Neural progenitor cell (in vitro differentiated cells): ENCODE measurements at places on chromosomes 2 and 18. TPM values are rescaled to one million over a fixed set of nuclear protein-coding genes. Genes with fewer than 3 reads are reported as not detected.
A peak's percentile ranks its signal among the peaks of the same experiment; 100 is the strongest.

Gene ASB1
- total RNA-seq, result 22.1 and 29.2 TPM in 2 replicates

Gene IGFBP5
- 150 and 249 TPM in 2 replicates for total RNA-seq

Gene NRP2
- total RNA-seq, result 27.8 and 32.0 TPM in 2 replicates

Gene COL4A3
- total RNA-seq, result not detected in 2 replicates

DNA sequence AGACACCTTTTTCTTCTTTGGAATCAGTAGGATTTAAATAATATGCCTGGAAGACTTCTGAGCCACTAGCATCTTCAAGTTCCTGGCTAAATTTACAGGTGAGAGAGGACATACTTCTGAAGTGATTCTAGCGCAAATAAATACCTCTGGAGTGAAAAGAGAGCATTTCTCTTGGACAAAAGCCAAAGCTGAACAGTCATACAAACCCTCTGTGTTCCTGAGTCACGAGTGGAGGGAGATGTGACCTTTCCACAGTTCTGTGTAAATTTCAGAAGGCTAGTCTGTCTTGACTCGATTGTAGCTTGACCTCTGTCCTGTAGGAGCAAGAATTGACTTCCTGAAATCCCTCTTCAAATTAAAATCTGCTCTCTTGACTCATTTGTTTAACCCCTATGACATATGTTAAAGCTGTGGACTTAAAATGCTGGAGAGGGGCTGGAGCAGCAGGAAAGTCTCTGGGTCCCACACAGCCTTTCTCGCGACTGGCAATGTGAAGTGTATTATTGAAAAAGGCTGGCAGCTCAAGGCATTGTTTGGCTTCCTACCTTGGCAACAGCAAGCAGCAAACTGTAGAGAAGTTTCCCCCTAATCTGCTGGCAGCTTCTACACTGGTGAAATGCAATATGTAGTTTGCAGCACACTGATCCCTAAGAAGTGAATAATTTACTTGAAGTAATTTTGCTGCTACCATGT, 79.6 kb upstream of the GCFC2 start:
- no peak overlapping the region for H3K4me3 ChIP-seq
- H3K36me3 ChIP-seq, result no peaks in the 10 kb centered on the region
- peaks cover 5% of the 10 kb centered on the region for H3K4me1 ChIP-seq
- H3K27me3 ChIP-seq, result no peaks in the 10 kb centered on the region
- DNase-seq, result no peak

DNA sequence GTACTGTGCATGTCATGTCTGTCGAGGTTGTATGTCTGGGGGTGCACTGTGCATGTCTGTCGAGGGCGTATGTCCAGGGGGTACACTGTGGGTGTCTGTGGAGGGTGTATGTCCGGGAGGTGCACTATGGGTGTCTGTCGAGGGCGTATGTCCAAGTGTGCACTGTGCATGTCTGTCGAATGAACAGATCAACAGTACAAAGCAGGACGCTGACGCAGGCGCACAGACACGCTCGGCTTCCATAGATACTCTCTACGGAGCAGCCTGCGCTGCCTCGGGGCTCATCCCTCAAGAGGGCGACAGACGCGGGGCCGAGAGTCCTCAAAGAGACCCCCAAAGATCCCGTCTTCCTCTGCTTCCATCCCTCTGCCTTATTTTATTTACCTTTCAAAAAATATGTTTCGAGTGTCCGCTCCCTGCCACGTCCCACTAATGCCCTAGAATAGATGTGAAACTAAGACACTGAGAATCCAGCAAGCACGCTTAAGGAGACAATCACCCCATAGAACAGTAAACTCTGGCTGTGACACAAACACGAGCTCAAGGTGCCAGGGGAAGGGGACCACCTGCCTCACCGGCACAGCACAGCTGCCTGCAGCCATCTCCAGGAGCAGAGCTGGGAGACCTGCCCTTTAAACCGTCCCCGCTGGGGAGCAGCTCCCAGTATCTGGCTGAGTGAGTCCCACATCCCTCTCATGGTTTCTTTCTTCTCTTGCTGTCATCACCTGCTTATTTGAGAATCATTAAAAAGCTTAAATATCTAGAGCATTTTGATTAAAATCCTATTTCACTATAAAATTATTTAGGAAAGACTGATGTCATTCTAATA, 250.5 kb upstream of the MYT1L start:
- H3K4me3 ChIP-seq, result no peak overlapping the region
- H3K27ac ChIP-seq, result no peak overlapping the region
- no peaks in the 10 kb centered on the region for H3K4me1 ChIP-seq
- no peak for DNase-seq

- no peak overlapping the region for H3K27ac ChIP-seq
- H3K4me3 ChIP-seq, result no peak overlapping the region
- no peaks in the 10 kb centered on the region for H3K27me3 ChIP-seq
- peaks cover 30% of the 10 kb centered on the region for H3K4me1 ChIP-seq
- DNase-seq, result no peak
- no peaks in the 10 kb centered on the region for H3K36me3 ChIP-seq
Observed at GRCh38 chr2:212949786-212950185, 201.6 kb downstream of the IKZF2 start.

DNA sequence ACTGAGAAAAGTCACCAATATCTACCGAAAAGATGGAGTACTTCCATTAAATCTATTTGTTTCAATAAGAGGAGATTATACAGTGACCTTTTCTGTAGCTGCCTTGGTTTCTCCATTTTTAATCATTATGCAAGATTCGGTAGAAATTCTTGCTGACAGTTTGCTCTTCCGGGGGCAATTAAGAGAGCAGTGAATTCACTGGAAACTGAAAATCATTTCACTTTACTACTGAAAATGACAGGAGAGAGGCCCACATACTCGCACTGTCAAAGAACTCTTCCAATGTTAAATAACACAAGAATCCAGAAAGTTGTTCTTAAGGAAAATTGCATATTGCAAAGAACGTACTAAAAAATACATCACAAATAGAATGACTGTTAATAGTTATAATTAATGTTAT, 699.3 kb downstream of the CBLN2 start:
- H3K4me1 ChIP-seq, result no peaks in the 10 kb centered on the region
- no peaks in the 10 kb centered on the region for H3K36me3 ChIP-seq
- H3K4me3 ChIP-seq, result no peak overlapping the region
- no peaks in the 10 kb centered on the region for H3K27me3 ChIP-seq
- no peak overlapping the region for H3K27ac ChIP-seq

DNA sequence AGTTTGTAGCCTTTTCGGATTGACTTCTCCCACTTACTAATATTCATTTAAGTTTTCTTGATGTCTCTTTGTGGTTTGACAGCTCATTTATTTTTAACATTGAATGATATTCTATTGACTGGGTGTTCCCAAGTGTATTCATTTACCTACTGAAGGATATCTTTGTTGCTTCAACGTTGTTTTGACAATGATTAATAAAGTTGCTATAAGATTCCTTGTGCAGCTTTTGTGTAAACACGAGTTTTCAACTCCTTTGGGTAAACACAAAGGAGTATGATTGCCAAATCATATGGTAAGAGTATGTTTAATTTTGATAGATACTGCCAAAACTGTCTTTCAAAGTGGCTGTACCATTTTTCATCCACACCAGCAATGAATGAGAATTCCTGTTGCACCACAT, 1200.9 kb downstream of the DSC3 start:
- DNase-seq, result no peak
- no peaks in the 10 kb centered on the region for H3K27me3 ChIP-seq
- no peak overlapping the region for H3K4me3 ChIP-seq
- no peak overlapping the region for H3K27ac ChIP-seq

DNA sequence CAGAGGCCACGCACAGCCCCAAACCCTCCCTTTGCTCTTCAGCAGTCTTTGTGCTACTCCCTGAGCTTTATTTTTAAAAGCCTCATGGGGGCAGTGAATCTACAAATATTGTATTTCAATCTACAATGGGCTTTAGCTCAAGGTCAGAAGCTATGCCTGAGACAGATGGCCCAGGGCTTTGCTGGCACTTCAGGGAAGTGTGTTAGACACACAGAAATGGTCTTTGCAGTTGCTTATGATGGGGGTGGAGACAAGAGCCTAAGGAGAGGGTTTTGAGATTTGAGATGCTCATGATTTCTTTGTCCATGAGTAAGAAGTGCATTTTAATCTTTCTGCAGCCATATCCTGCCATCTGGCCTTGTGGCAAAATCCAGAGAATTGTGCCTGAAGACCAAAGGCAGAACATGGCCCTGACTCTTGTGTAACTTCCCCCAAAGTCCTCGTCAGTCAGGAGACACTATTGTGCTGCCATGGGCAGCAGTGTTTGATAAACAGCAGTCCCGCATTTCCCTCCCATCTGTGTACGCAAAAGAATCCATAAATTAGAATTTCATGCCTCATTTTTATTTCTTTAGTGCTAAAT, 92.6 kb downstream of the VAPA start:
- no peaks in the 10 kb centered on the region for H3K27me3 ChIP-seq
- H3K4me1 ChIP-seq, result no peaks in the 10 kb centered on the region
- no peak overlapping the region for H3K4me3 ChIP-seq
- no peak overlapping the region for H3K27ac ChIP-seq
- no peaks in the 10 kb centered on the region for H3K36me3 ChIP-seq
- no peak for DNase-seq

DNA sequence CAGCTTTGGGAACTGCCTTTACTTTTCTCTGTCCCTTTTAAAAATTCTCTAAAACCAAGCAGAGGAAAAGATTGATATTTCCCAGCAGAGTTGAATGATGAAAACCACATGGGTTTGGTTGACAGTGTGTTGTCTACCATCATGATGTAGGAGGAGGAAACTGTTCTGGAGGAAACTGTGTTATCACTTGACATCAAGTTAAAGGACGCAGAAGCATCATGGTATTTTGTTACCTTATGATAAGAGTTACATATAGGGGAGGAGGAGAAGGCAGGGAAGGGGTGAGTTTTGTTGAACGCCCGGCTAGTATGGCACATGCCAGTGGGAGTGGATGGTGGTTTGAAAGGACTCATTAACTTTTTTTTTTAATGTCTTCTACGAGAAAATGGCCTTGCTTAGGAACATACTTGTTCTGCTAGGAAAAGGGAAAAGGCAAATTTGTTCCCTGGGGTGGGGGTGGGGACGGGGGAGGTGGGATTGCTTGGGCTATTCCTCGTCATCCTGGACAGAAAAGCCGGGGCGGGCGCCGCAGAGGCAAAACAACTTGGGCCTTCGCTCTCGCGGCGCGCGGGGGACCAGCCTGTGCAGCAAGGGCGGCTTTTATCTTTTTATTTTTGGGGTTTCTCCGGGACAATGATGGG, 766 bp downstream of the TMEM17 start:
- H3K4me3 ChIP-seq, result peak overlapping the region; percentile 62
- no peaks in the 10 kb centered on the region for H3K36me3 ChIP-seq

DNA sequence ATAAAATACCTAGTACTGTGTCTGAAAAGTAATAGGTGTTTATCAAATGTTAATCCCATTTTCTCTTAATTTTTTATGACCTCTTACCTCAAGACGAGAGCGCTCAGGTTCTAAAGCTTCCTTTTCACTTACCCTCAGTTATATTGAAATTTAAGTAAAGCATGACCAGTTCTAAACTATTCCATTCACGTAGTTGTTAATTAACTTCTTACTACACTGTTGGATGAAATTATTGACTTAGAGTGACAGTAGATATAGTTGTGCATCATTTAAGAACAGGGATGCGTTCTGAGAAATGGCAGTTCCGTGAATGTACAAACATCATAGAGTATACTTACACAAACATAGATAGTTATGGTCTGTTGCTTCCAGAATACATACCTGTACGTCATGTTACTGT, 20.1 kb upstream of the HTR2B start:
- H3K4me1 ChIP-seq, result no peaks in the 10 kb centered on the region
- no peak overlapping the region for H3K27ac ChIP-seq
- H3K4me3 ChIP-seq, result no peak overlapping the region
- no peak for DNase-seq
- H3K36me3 ChIP-seq, result peaks cover 10% of the 10 kb centered on the region

DNA sequence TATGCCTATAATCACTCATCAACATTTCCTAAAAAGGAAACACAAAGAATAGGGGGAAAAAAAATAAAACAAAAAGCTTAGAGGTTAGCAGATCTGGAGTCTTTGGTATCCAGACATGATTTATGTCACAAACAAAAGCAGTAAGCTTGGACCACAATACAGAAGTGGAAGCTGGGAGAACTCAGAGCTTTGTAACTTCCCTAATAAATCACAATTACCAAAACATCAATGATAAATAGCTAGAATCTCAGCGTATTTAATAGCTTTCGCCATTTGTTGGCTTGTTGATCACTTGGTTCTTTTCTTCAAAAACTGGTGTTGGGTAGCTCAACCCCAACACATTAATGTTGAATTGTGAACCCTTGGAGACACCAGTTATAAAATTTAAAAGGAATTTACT, 392.5 kb downstream of the IRS1 start:
- no peak for DNase-seq
- peaks cover 13% of the 10 kb centered on the region for H3K4me1 ChIP-seq
- no peak overlapping the region for H3K27ac ChIP-seq

GRCh38 chr2:7887441-7887840, 794.4 kb upstream of the ID2 start:
- H3K27ac ChIP-seq, result no peak overlapping the region
- H3K36me3 ChIP-seq, result no peaks in the 10 kb centered on the region
- H3K4me1 ChIP-seq, result peaks cover 9% of the 10 kb centered on the region
- peaks cover 8% of the 10 kb centered on the region for H3K27me3 ChIP-seq
- no peak for DNase-seq
- H3K4me3 ChIP-seq, result no peak overlapping the region

- H3K4me1 ChIP-seq, result peaks cover 24% of the 10 kb centered on the region
- H3K36me3 ChIP-seq, result no peaks in the 10 kb centered on the region
- H3K4me3 ChIP-seq, result peak overlapping the region; percentile 12
Observed at GRCh38 chr2:57760381-57760801, 286.2 kb upstream of the VRK2 start.

GRCh38 chr18:75582406-75582821, 154.9 kb upstream of the SMIM21 start:
- no peak overlapping the region for H3K27ac ChIP-seq
- DNase-seq, result no peak
- no peaks in the 10 kb centered on the region for H3K36me3 ChIP-seq

DNA sequence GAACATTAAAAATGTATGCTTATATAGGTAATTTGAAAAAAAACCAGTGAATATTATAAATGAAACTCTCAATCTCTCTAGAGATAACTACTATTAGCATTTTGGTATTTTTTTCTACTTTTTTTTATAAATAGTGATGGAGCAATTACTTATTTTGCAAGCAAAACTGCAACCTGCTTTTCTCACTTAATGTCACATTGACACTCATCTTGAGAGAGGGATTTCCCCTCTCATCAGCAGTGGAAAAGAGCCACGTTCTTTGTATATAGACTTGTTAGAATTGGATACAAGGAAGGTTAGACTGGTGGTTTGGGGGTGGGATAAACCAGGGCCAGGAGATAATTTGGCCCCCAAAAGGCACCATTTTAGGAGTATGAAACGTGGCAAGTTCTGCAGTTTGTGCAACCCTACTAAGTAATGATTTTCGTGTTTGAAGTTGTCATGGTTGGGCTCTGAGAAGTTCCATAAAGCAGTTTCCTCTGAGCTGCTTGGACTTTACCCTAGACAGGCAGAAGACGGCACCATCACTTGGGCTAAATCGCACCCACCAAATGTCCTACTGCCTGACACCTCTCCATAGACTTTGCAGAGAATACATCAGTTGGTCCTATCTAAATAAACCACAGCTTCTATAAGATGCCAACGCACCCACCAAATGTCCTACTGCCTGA, 194.0 kb downstream of the ACTR3 start:
- no peaks in the 10 kb centered on the region for H3K36me3 ChIP-seq
- no peak for DNase-seq
- H3K4me1 ChIP-seq, result no peaks in the 10 kb centered on the region
- no peaks in the 10 kb centered on the region for H3K27me3 ChIP-seq

GRCh38 chr2:37189452-37190153, 1.1 kb upstream of the SULT6B1 start:
- peaks cover 21% of the 10 kb centered on the region for H3K4me1 ChIP-seq
- no peaks in the 10 kb centered on the region for H3K27me3 ChIP-seq
- no peak overlapping the region for H3K27ac ChIP-seq
- H3K4me3 ChIP-seq, result no peak overlapping the region
- peak; percentile 51 for DNase-seq
- H3K36me3 ChIP-seq, result no peaks in the 10 kb centered on the region
